ENCODE measurements at places on chromosomes 6 and 20.
A peak's percentile ranks its signal among the peaks of the same experiment; 100 is the strongest.

GRCh38 chr20:8155812-8156211 lies 23.7 kb downstream of the PLCB1 start:
- DNase-seq: peak; percentile 20

GRCh38 chr20:44739942-44740341 lies 5.7 kb upstream of the KCNK15 start:
- DNase-seq: no peak

- no peak for DNase-seq
Observed at GRCh38 chr6:17178326-17178725, 76.5 kb downstream of the STMND1 start.

DNA sequence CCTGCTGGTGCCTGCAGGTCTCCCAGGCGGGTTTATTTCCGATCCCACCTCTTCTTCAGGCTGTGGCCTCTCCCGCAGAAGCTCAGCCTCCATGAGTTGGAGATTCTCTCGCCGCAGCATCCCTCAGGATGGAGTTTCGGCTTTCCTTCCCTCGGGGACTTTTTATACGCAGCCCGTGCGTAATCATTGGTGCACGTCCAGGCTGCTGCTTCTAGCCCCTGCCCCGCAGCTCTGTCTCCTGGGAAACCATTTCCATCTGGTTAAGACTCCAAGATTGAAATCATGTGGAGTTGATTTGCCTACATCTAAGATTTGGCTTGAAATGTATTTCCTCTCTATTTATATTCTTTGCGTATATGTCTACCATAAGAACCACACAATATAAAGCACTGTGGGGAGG lies 46.7 kb upstream of the CARMIL1 start:
- no peak for DNase-seq

- no peak for DNase-seq
Observed at GRCh38 chr20:33668466-33669155, 1.9 kb downstream of the ACTL10 start.

DNA sequence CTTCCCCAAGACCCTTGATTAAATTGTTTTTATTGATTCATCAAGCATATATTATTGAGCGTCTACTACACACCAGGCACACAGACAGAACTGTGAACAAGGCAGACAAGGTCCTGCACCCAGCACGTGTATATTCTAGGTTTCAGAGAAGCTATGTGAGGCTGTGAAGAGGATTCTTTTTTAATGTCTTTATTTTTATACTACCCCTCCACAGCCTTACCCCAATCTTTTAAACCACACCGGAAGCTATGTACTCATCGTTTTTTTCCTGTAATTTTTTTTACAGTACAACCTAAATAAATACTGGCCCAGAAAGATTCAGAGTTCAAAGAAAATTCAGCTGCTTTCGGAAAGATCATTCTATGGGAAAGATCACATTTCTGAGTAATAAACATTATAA lies 10.0 kb downstream of the SGK1 start:
- DNase-seq: no peak

DNA sequence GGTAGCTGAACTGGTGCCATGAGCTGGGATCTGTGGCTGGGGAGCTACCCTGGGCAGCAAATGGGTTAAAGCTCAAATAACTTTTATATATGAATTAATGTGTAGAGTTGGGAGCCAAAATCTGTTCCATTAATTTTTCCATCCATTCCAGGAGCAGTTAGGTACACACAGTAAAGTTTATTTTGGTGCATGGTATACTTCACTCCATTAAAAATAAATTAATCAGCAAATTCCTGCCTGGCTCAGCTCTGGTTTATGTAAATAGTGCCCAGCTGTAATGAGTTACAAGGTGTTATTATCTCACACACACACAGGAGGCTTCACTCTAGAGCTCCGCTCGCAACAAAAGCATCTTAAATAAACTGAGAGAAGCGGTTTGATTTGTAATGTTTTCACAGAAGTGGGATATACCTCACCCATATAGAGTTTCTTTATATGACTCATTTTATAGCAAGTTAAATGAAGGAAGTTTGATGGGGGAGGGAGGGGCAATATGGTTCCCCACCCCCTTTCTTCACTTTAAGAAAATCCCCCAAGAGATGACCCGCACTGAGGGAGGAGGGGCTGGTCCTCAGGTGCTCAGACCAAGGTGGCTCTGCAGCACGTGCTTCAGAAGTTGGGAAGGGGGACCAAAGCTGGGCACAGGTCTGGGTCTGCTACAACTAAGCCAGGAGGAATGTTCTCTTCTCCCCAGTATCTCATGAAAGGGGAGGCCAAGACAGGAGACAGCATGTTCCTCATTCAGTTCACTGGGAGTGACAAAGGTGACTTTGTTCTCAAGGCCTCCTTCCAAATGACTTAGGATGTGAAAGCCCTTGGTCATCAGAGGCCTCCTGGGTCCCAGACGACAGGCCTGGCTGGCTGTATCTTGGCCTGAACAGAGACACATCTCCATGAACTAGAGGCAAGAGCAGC lies 10.5 kb upstream of the FAM83C start:
- peak; percentile 63 for DNase-seq

- no peak for DNase-seq
Observed at GRCh38 chr6:133906050-133906449, 17.1 kb downstream of the TCF21 start.

DNA sequence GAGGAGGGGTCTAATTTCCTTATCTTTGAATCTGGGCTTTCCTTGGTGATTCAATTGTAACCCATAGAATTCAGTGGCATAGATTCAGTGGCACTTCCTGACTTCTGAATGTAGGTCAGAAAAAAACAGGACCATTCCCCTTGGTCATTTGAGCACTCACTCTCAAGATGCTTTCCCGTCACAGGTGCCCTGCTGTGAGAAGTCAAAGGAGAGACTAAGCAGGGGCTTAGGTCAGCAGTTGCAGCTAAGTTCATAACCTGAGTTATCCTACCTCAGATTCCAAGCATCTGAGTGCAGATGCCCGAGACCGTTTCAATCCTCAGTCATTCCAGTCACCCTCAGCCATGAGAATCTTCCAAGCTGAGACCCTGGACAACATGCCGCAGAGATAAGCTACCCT lies 506.6 kb downstream of the FRK start:
- DNase-seq: no peak

DNA sequence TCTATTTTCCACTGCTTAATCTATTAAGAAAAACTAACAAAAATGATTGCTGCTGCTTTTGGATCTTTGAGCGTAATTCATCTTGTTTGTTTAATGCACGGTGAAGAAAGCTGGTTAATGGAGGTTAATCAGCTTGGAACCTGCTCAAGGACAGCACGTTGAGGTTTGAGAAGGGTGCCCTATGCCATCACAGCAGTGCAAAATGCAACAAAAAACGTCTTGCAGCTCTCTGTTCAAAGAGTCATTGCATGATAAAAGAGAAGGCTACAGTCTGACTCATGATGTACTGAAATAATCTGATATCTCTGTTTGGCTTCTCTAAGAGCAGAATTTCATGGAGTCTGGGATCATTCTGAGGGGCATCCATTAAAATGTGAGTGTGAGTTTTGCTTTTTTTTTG lies 80.6 kb upstream of the PREP start:
- DNase-seq: peak; percentile 42

- DNase-seq: peak; percentile 94
Observed at GRCh38 chr6:5094327-5094726, 9.2 kb downstream of the PPP1R3G start.

DNA sequence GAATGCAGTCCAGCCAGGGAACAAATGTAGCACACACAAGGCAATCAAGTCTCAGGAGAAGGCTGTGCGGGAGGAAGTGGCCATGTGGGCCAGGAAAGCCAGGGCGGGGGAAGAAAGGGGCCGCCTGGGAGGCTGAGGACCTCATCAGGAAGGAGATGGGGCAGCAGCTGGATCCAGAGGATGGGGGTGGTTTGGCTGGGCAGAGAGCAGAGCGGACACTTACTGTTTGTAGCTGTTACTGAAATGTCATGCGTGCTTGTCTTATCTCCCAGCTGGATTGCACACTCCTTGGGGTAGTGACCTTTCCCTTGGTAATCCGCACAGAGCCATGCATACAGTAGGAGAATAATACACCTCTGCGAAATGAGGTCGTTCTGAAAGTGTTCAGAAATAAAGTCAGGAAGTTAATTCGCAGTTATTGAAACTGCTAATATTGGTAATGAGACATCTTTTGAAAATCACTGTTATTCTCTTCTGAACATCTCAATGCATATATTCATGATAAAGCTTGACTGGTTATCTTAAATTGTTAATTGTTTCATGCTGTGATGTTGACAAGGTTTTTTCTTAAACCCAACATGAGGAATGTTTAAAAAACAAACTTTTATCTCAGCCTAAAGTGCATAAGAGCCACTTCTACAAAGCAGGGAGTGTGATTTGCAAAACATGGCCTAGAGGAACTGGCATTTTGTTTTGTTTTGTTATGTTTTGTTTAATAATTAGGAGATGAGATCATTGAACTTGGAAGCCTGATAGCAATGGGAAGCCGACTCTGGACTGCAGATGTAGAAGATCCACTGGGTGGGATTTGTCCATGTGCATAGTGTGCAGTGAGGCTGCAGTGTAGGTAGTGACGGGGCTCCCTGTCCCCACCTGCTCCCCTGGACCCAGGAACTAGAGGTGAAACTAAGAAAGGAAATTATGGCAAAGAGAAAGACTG lies 18.0 kb upstream of the MAP3K4 start:
- peak; percentile 47 for DNase-seq

GRCh38 chr20:32969356-32970114 lies 34.7 kb downstream of the SUN5 start:
- DNase-seq: no peak

- DNase-seq: no peak
Observed at GRCh38 chr20:16475225-16475624, 98.0 kb downstream of the KIF16B start.

- DNase-seq: no peak
Observed at GRCh38 chr6:16690608-16691142, 70.6 kb downstream of the ATXN1 start.

DNA sequence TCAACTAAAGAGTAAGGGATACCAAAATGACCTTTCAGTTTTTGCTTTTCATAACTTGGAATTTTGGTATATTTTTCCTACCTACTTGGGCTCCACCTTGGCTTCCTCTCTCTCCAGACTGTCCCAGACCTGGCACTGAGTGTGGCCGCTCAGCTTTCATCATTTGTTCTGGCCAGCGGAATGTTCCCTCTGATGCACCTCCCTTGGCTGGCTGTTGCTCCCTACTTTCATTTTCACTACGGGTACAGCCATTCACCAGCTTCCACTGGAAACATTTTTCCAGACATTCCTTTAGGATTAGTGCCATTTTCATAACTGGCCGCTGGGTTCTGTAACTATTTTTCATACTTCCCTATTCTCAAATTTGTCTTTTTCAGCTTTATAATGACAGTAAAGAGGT lies 487.4 kb downstream of the TENT5A start:
- peak; percentile 76 for DNase-seq

- DNase-seq: no peak
Observed at GRCh38 chr6:30260036-30260504, 46.9 kb upstream of the TRIM26 start.

GRCh38 chr20:51003753-51004152 lies 19.2 kb downstream of the KCNG1 start:
- DNase-seq: no peak

- DNase-seq: no peak
Observed at GRCh38 chr20:18737140-18737539, 76.4 kb upstream of the SCP2D1 start.

DNA sequence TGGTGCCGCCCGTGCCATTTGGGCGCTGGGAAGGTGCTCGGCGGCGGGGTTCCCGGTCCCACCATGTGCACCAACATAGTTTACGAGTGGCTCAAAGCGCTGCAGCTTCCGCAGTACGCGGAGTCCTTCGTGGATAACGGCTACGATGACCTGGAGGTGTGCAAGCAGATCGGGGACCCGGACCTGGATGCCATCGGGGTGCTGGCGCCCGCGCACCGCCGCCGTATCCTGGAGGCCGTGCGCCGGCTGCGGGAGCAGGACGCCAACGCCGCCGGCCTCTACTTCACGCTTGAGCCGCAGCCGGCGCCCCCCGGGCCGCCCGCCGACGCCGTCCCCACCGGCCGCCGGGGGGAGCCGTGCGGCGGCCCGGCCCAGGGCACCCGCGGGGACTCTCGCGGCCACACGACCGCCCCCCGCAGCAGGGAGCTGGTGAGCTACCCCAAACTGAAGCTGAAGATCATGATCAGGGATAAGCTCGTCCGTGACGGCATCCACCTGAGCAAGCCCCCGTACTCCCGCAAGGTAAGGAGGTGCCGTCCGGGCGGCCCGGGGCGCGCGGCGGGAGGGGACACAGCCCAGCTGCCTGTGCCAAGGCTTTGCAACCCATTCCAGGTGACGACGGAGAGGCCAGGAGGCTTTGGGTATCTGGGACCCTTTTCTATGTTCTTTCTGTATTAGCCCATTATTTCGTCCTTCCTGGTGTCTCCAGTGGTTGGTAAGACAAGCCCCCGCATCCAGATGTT lies 547 bp downstream of the SAMD5 start:
- DNase-seq: no peak

DNA sequence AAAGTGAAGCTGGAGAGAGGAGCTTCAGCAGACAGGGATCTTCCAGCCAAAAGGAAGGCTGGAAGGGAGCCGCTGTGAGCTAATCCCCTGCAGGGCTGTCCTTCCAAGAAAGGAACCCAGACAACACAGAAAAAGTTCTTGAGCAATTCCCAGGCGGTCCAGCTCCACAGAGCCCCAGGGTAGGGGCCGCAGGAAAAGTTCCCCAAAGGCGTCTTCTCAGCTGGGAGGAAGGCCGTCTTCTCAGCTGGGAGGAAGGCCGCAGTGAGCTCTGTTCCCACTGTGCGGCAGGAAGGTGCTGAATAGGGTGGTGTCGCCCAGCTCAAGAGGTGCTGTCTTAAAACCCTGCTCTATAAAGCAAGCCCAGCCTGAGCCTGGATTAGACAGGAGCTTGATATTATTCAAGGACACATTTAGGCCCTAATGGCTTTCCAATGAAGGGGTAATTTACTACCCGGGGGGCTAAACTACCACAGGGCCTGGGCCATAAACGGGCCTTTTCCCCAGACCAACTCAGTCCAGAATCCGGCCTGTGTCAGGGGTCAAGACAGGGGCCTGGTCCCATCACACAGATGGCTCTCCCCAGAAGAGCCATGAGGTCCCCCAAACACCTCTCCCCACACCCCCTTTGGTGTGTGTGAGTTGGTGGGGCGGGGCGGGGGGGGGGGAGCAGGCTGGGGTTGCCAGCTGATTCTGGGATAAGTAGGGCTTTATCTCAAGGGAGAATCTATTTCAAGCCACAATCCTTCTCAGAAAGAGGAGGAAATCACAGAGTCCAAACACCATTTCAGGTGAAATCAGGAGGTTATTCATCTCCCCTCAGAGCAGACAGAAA lies 103.6 kb downstream of the NOL4L start:
- no peak for DNase-seq

- no peak for DNase-seq
Observed at GRCh38 chr6:168015009-168015408, 17.5 kb downstream of the KIF25 start.
